Stimulated activated CD8-positive, alpha-beta memory T cell treated with anti-CD3 and anti-CD28 coated beads, Interleukin-15, amount 100 ng/mL, for 4 hours (primary cell): ENCODE measurements at places on chromosomes 2 and 18.

- no peak for DNase-seq
These were observed 37.1 kb downstream of the NEMP2 start for GRCh38 chr2:190497428-190497827.

- DNase-seq: no peak
These were observed 256.3 kb downstream of the LRRTM1 start for GRCh38 chr2:80048296-80048695.

- no peak for DNase-seq
These were observed 1335.2 kb upstream of the ZEB2 start for GRCh38 chr2:145855142-145855541.

DNA sequence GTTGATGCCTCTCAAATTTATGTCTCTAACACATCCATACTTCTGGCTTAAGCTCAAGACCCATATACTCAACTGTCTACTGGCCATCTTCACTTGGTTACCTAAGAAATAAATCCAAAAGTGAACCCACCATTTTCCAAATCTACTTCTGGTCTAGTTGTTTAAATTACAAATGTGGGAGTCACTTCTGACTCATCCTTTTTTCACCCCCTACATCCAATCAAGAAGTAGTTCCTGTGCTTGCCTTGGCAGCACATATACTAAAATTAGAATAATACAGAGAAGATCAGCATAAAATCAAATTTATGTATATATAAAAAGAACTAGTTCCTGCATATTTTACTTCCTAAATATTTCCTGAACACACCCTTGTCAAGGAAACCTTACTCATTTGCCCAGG lies 53.6 kb downstream of the STRN start:
- no peak for DNase-seq

- DNase-seq: no peak
These were observed 248.1 kb downstream of the ZNF385B start for GRCh38 chr2:179613299-179613651.

- DNase-seq: no peak
These were observed at the start of gene LRATD1 for GRCh38 chr2:14632133-14632936. TSS of gene LRATD1 (plus strand) at chr2:14632717. CDS start at chr2:14633980, 1,263 bp downstream.
